Tibial nerve (tissue), 4 donors: ENCODE measurements at places on chromosomes 1 and 21. TPM values are rescaled to one million over a fixed set of nuclear protein-coding genes. Genes with fewer than 3 reads are reported as not detected.

Gene LCE2A
- total RNA-seq: not detected

Gene CCDC190
- 1.3 TPM for total RNA-seq

Gene ESRRG
- total RNA-seq: 1.7 TPM

Gene ATP6V1G3
- total RNA-seq: not detected

Gene SLC44A3
- 7.2 TPM for total RNA-seq

Gene FMOD
- total RNA-seq: 82.8 TPM

Gene TRABD2B
- total RNA-seq: 1.5 TPM

Gene SLC6A9
- total RNA-seq: 0.78 TPM

Gene EIF4G3
- total RNA-seq: 44.7 TPM

Gene MTX1
- 50.7 TPM for total RNA-seq
